ENCODE measurements at places on chromosomes 12 and 14.

GRCh38 chr14:29016050-29016900 is 249.7 kb downstream of the FOXG1 start:
- DNase-seq = no peak

- DNase-seq = no peak
These were observed 311.5 kb downstream of the ATP23 start for GRCh38 chr12:58252914-58253313.

GRCh38 chr12:31510034-31510433 is 80.9 kb downstream of the DENND5B start:
- no peak for DNase-seq

DNA sequence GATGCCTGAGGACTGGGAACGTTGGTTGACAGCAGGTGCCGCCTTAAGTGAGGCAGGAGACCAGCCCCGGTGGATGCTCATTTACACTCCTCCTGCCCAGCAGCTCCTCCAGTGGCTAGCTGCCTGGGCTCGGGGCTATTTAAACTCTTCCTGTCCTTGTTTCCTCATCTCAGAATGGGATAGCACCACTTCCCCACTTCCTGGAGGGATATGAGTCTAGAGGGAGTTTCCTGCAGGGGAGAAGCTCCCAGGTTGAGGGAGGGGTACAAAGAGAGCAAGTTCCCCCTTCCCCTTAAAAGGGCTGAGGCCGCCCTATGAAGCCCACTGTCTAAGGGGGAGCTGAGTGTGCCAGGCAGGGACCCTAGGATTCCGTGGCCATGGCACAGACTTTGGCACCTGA is 311.2 kb downstream of the AACS start:
- DNase-seq = no peak

- DNase-seq = no peak
These were observed 613.7 kb downstream of the DIO2 start for GRCh38 chr14:79597566-79597965.

GRCh38 chr14:32710731-32711680 is 227.7 kb upstream of the NPAS3 start:
- no peak for DNase-seq

GRCh38 chr14:24816011-24816928 is 182.3 kb upstream of the GZMB start:
- no peak for DNase-seq

All from stimulated activated CD8-positive, alpha-beta memory T cell treated with anti-CD3 and anti-CD28 coated beads, Interleukin-4, amount 100 ng/mL, for 4 hours (primary cell).